ENCODE measurements at places on chromosomes 12 and 14.

- no peak for DNase-seq
Observed at GRCh38 chr14:76329951-76330350, 46.0 kb upstream of the ESRRB start.

- no peak for DNase-seq
Observed at GRCh38 chr14:74504412-74504811, 10.8 kb downstream of the ISCA2 start.

DNA sequence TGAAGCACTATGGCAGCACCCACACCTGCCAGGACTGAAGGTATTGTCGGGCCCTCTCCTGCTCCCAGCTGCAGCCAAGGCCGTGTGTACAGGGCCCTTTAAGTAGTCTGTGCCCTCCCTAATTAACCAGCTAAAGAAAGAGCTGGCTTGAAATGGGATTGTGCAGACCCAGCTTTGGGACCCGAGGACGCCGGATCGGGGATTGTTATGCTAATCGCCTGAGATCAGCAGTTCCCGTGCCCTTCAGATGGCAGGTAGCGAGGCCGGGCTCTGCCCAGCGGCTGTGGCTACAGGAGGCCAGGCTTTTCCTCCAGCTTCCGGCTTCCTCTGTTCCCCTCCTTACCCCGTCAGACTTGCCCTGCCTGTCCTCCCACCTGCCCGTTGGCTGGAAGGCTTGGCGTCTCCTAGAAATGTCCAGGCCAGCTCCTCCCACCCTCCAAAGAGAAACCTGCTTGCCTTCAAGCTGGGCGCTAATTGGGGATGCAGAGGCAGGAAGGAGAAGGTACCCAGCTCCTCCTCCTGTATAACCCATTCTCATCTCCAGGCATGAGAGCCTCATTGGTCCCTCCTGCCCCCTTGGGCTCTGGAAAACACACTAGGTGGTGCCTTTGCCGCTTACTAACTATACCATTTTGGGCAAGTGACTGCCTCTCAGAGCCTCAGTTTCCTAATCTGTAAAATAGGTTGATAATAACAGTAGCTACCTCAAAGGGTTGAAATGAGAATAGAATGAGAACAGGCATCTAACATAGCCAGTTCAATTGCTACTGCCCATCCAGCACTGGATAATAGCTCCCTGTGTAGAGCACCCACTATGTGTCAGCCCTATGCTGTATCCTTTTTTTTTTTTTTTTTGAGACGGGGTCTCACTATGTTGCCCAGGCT lies 25.8 kb upstream of the MSI1 start:
- DNase-seq: peak; percentile 65

- DNase-seq: no peak
Observed at GRCh38 chr12:128867466-128867865, 14.2 kb downstream of the GLT1D1 start.

DNA sequence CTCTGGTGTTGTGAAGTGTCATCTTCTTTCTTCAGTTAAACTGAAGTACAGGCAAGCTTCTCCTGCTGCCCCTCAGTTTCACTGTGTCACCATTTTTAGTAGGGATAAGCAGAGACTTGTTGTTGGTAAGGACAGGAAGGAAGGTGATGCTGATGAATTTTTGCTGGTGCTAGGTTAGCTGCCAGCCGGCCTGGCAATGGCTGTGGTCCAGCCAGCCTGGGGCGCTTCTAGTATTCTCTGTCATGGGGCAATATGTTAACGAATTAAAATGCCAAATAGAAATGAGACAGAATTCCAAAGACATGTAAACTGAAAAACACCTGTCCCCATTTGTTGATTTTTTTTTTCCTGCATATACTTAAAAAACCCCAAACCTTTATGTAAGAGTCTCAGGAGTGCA lies 602.9 kb downstream of the DIO2 start:
- no peak for DNase-seq

GRCh38 chr12:71183018-71183417 lies 25.2 kb upstream of the TSPAN8 start:
- DNase-seq: no peak

DNA sequence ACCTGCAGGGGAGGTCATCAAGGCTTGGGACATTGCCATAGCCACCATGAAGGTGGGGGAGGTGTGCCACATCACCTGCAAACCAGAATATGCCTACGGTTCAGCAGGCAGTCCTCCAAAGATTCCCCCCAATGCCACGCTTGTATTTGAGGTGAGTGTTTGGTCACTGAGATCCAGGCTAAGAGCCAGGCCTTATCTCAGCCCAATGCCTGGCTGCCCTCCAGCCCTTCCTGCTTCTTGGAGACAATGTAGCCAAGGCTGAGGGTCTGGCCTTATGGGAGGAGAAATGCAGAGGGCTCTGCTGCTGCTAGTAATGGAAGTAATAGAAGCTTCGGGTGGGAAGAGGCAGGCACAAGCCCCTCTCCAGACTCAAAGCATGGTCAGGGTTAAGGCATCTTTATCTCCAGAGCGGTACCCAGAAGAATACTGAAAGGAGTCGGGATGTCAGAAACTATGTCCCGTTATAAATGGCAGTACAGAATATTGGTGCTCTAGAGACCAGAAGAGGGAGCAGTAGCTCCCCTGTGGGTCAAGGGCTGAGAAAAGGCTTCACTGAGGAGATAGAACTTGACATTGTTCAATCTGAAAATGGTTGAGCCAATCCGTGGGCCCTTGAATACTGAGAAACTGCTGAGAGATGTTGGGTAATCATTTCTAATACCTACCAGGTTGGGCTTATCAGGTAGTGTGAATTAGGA lies 3.1 kb downstream of the FKBP4 start:
- DNase-seq: no peak

- no peak for DNase-seq
Observed at GRCh38 chr12:26101350-26101734, 23.5 kb downstream of the BHLHE41 start.

GRCh38 chr14:83463500-83464098 lies 1929.9 kb upstream of the SEL1L start:
- peak; percentile 42 for DNase-seq

- DNase-seq: no peak
Observed at GRCh38 chr14:104321088-104321801, 182.9 kb downstream of the KIF26A start.

DNA sequence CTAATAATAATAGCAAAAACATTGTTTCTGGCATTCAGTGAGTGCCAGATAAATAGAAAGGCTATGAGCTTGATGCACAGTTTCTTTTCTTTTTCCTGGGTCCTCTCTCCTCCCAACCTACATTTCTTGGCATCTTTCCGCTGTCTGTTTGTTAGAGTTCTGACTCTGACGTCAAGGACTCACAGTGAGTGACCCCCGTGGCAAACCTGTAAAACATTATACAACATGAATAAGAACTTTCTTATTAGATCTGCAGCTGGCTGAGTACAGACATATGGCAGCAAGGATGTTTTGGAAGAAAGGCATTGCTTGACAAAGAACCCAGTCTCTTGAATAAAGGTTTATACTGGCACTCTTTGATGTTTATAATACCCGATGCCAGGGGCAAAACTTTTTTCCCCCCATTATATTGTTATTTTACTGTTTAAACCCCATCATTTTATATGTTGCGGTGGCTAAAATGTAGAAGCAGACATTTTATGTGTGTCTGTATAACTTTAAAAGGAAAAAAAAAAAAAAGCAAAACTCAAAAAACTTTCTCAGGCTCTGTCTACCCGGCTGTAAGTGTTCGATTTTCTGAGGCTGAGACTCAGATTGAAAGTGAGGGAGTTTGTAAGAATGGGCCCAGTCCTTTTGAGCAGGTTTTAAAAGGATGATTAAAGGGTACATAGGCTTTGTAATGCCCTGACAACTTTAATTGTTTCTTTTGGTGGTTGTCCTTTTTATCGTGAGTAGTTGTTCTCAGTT lies 159.3 kb downstream of the PDE3A start:
- no peak for DNase-seq

GRCh38 chr14:48936362-48936761 lies 649.8 kb downstream of the RPS29 start:
- no peak for DNase-seq

DNA sequence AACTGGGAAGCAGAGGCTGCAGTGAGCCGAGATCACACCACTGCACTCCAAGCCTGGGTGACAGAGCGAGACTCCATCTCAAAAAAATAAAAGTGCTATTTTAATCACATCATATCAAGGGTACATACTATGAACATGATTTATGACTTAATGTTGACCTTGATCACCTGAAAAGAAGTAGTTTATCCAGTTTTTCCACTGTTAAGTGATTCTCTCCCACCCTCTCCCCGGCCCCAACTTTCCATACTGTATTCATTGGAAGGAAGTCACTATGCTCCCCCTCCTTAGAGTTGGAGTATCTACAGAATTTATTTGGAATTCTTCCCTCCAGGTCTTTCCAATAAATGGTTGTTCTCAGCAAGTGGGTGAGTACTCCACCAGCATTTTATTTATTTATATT lies 3.0 kb upstream of the PRMT5 start:
- no peak for DNase-seq

DNA sequence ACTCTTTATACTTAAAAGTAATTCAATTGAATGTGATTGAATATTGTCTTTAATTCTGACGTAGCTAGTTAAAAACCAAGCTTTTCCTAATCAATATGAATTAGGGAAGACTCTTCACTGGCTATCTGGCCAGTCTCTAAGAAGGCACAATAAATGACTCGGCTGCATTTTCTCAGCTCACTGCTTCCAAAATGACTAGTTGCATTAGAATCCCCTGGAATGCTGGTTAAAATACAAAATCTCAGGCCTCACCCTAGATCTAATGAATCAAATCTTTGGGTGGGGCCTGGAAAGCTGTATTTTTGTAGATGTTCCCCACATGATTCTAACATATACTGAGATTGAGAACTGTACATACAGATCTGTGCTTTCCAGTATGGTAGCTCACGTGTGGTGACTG lies 242.1 kb downstream of the CHST11 start:
- no peak for DNase-seq

DNA sequence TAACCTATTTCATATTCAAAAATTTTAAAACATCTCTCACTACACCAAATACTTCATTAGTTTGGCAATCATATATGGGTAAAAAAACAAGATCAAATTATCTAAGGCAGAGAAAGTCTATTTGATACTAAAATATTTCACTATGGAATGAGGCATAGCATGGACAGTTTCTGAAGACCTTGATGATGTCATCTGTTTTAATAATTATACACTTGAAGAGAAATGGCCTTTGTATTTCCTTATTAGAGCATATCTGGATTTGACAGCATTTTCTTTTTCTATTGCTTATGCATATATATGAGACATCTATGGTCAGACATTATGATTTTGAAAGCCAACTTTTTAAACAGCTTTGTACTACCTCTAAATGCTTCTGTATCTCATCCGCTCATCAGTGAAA lies 88.6 kb downstream of the DDHD1 start:
- DNase-seq: no peak

DNA sequence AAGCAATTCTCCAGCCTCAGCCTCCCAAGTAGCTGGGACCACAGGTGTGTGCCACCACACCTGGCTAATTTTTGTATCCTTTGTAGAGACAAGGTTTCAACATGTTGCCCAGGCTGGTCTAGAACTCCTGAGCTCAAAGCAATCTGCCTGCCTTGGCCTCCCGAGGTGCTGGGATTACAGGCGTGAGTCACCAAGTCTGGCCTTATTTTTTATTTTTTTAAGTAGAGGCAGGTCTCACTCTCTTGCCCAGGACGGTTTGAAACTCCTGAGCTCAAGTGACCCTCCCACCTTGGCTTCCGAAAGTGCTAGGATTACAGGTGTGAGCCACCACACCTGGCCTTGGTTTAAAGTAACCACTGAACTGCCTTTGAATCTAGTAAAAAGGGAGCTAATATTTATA lies 56.8 kb downstream of the SPPL3 start:
- no peak for DNase-seq

DNA sequence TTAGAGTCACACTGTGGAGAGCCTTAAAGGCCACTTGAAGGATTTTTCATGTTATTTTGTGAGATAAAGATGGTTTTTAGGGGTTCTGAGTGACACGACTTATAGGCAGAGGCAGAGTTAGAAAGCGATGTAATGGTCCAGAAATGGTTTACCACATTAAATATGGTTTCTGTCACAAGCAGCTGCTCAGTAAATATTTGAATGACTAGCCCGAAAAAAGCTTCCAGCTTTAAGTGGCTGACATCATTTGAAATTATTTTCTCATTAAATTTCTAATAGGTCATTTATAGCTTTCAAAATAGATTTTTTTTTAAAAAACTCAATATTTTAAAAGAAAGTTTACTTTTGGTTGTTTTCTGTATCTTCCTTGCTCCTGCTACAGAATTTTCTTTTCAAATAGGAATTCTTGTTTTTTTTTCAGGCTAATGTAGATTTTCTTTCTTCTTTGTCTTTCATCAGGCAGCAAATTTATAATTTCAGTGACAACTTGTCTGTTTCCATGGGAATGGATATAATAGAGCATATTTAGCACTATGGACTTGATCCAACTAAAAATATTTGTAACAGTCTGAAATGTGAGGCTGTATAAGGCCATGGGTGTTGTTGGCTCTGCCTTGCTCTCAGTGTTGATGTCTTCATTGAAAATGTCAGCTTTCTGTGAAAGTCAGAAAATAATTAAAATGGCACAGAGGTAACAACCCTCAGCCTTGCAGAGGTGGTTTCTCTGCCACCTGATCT lies 700.0 kb downstream of the TMTC2 start:
- no peak for DNase-seq

DNA sequence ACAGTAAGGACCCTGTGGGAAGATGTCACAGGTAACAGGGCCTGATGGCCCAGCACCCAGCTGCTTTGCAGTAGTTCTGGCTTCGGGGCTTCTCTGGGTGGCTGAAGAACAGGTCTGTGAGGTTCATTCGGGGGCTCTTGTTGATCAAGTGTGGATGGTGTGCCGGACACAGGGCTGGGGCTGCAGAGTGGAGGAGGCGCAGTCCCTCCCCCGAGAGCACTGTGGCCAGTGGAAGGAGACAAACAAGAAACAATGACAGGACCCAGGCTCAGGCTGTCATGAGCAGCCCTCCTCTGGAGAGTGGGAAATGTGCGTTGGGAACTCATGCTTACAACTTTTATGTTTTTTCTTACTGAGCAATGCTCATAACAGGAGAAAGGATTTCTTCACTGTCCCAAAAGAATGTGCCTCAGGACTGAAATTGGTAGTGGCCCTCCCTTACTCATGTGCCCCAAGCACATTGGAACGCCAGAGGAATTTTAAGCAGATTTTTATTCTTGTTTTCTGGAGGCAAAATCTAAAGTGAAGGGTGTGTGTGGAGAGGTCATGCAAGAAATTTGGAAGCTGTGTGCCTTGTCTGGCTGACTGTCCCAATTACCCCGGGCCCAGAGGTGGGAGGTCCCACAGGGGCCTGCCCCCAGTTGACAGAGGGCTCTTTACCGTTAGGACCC lies 233.8 kb downstream of the CACNA1C start:
- no peak for DNase-seq

DNA sequence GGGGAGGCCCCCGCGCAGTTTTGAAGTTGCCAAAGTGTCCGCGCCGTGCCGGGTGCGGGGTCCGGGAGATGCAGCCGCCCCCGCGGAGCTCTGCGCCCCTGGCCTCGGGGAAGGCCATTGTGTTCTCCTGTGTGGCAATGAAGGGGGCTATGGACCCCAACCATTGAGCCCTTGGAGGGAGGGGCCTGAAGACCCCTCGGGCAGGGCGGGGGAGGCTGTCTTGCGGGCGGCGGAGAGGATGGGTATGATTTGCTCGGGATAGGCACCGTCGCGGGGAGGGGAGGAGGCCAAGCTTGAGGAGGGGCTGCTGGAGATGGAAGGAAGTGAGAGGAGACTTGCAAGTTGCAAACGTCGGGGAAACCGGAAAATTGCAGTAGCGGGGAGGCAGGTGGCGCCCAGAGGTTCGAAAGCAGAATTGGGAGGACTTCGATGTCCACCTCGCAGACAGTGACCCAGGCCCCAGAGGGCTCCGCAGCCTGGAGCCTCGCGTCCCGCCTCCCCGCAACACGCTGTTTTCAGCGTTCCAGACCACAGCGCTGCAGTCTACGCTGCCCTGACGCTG lies 25.4 kb downstream of the BCL11B start:
- DNase-seq: no peak

- no peak for DNase-seq
Observed at GRCh38 chr12:130827432-130827831, 11.6 kb downstream of the STX2 start.

All from NT2/D1 (cell line).